ENCODE measurements at places on chromosomes 1 and 21.

DNA sequence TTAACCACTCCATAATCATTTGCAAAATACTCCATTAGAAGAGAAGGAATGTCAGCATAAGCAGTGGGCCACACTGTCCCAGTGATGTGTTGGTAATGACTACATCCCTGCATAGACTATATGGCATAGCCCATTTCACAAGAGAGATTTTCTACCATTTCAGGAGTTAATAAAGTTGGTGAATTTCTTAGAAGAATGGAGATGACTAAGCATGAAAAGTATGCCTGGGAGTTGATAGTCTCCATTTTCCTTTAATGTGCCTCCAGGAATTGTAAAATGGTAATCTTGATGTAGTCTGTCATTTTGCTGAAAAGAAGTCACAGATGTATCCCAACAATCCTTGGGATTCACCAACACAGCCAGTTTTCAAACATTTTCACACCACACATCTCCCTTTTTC lies 608.8 kb upstream of the CHRM3 start:
- DNase-seq: no peak

DNA sequence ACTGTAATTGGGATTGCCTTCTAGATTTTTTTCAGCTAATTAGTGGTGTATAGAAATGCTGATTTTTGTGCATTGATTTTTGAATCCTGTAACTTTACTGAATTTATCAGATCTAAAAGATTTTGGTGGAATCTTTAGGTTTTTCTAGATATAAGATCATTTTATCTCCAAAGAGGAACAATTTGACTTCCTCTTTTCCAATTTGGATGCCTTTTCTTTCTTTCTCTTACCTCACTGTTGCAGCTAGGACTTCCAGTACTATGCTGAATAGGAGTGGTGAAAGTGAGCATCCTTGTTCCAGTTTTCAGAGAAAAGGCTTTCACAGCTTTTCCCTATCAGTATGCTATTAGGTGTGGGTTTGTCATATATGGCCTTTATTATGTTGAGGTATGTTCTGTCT lies 53.6 kb downstream of the TESK2 start:
- DNase-seq: no peak

GRCh38 chr1:223731133-223731770 lies 18.9 kb downstream of the CAPN2 start:
- DNase-seq: no peak

GRCh38 chr1:112060261-112060660 lies 70.8 kb upstream of the KCND3 start:
- DNase-seq: no peak

- no peak for DNase-seq
Observed at GRCh38 chr1:6811583-6811982, 26.3 kb downstream of the CAMTA1 start.

Data from SK-MEL-5 (cell line).